Epithelial cell of alveolus of lung (primary cell): ENCODE measurements at places on chromosomes 6 and 20. TPM values are rescaled to one million over a fixed set of nuclear protein-coding genes. Genes with fewer than 3 reads are reported as not detected.

Gene OPRM1
- not detected in 2 replicates for total RNA-seq

Gene TSBP1
- not detected in 2 replicates for total RNA-seq

Gene DYNLT2
- 1.0 TPM in 1 of 2 replicates, not detected in the other for total RNA-seq

Gene FNDC1
- total RNA-seq = 0.65 TPM in 1 of 2 replicates, not detected in the other

Gene RAET1E
- 0.24 TPM in 1 of 2 replicates, not detected in the other for total RNA-seq

Gene UBD
- 0.13 TPM in 1 of 2 replicates, not detected in the other for total RNA-seq
